ENCODE measurements at places on chromosomes 1 and 21.

DNA sequence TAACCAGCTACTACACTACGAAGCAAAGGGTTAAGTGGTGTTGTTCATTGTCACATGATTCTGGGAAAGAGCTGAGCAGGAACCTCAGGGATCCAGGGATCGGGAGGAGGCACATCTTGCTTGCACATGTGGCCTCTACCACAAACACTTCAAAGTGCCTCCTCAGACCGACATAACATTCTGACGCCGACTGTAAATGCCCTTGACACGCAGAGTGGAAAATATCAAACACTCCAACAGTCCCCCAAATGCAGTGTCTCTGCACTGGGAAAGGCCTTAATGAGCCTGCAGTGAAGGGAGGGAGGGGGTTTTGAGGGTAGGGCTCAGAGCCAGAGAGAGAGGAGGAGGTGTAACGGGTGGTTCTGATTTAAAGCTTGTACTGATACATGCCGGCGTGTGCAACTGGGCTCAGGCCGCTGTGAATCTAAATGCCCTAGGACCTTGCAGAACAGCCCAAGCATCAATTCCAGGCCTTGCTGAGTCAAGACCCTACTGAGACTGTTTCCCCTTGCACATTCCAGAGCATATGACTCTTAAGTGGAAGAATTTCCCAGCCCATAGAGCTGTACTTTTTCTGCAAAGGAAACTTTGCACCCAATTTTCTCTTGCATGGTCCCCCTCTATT is 163.7 kb downstream of the NTMT2 start:
- no peak for DNase-seq

GRCh38 chr1:119327450-119328155 is 41.0 kb upstream of the HAO2 start:
- peak; percentile 43 for DNase-seq

DNA sequence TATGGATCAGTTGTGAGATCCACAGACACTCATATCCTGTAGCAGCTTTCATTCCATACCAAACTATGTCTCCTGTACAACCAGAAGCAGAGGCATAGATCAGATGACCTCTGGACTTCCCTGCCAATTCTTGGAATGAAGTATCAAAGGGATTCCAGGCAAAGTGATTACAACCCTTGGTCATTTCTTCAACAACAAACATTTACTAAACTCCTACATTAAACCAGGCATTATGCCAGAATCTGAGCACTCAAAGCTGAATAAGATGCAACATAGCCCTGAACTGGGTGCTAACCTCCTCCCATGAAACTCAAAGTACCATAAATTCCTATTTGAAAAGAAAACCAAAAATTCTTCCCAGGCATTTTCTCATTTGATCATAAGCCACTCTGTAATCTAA is 121.2 kb upstream of the SGIP1 start:
- no peak for DNase-seq

GRCh38 chr1:25135909-25136308 is 96.4 kb downstream of the SYF2 start:
- DNase-seq = no peak

- DNase-seq = no peak
These were observed 108.2 kb downstream of the CDC7 start for GRCh38 chr1:91608876-91609275.

DNA sequence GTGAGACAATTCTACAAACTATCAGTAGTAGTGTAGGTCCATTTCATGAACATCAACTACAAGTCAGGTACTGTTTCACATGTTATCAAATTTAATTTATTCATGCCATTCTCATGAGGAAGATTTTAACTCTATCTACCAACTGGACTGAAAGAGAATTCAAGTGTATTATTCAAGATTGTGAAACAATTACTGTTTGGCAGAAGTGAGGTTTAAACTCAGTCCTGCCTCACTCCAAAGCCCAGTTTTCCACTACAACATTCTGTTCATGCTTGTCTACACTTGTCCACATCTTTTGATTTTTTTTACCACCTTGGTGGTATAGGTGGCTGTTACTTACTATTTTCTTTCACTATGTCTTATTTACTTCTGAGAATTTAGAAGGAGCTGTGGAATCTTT is 272.9 kb downstream of the TGFB2 start:
- no peak for DNase-seq

DNA sequence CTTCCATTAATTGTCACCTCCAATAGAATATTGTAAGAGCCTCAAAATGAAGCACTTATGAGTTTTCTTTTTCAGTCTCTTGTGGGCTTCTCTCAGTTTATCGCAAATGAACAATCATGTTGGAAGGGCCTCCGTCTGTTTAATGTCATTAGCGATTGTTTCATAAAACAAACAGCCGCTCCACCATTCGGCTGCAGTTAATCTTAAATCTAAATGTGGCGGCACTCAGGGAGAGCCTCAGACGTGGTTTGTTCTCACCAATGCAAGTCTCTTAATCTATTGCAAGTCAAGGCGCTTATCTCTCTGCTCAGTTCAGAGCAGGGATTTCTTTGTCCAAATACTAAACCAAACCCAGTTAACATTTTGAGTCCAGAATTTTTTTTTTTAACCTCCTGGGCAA is 34.9 kb upstream of the ESRRG start:
- no peak for DNase-seq

GRCh38 chr1:213122514-213122929 is 71.5 kb downstream of the RPS6KC1 start:
- no peak for DNase-seq

DNA sequence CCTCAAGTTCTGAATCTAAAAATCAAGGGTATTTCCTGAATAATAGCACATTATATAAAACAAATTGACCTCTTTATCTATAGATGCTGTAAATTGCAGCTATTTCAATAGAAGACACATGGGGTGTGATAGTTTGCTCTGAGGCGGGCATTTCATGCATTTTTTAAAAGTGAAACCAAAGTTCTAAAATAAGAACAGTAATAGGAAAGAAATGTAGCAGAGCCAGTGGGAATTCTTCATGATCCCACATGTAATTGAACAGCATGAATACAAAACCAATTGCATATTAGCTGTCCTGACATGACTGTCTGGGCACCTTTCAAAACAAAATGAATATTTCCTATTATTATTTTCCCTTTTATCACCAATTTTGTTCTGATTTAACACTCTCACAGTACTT is 85.0 kb downstream of the RGS21 start:
- DNase-seq = no peak

DNA sequence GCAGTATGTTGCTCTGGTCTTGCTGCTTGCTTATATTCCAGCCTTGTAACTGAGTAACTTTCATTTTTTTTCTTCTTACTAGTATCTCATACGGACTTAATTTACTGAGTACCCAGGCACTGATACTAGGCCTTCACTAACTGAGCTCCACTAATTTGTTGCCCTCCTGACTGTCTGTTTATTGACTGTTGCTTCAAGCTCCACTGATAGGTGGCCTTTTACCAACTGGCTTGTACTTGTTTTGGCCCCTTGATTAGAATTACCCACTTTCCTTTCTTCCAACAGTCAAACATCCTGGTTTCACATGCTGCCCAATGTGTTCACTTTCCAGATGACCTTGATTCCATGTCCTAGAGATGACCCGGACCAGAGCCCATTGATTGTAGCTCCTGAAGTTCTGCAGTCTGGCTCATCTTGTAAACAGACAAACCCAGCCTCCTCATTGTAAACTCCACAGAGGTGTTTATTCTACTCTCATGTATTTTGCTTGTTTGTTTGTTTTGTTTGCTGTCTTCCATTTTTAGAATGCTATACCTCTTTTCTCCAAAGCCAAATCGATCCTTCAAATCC is 27.7 kb downstream of the RGS1 start:
- DNase-seq = no peak

GRCh38 chr1:230909974-230910754 is 41.8 kb upstream of the C1orf198 start:
- no peak for DNase-seq

DNA sequence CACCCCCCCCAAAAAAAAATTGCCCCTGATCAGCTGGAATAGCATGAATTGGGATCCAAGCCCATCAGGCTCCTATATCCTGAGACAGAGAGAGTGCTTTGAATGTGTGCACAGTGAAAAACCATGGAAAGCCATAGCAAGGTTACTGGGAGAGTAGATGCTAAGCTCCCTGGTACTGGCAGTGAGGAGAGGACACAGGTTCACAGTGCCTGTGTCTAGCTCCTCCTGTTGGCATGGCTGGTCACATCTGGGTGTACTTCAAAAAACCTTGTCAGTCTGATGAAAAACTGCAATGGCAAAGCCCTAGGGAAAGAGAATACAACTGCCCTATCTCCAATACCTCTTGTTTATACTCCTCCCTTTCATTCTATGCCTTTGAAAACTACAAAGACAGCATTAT is 12.9 kb downstream of the COPA start:
- no peak for DNase-seq

DNA sequence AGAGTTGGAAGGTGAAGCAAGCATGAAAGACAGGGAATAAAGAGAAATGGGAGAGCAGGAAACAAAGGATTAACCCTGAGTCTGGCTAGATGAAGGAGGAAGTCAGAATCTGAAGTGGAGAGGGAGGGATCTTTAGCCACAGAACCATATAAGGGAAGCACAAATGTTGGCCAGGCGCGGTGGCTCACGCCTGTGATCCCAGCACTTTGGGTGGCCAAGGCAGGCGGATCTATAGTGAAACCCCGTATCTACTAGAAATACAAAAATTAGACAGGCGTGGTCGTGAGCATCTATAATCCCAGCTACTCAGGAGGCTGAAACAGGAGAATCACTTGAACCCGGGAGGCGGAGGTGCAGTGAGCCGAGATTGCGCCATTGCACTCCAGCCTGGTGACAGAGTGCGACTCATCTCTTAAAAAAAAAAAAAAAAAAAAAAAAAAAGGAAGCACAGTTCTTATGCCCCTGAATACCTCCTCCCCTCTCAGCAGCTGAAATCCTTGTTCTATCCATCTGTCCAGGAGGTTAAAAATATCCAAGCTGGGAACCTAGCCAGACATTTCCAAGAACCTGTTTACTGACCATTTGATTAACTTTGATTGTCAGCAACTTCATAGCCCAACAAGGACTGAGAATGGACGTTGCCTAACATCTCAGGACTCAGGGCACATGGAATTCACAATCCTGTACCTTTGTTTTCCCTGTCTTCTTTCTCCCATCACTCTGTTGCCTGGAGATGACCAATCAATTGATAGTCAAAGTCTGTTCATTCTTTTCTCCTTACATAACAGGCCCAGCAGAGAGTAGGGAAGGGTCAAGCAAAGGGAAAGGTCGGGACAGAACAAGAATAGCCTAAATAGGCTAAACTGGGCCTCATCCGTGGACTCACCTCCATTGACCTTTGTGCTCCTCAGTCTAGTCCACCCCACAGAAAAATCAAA is 10.6 kb downstream of the TXNIP start:
- DNase-seq = no peak

- DNase-seq = no peak
These were observed 6.7 kb downstream of the TRIM45 start for GRCh38 chr1:117114877-117115276.

GRCh38 chr1:201096041-201096461 is 16.2 kb downstream of the CACNA1S start:
- DNase-seq = no peak

DNA sequence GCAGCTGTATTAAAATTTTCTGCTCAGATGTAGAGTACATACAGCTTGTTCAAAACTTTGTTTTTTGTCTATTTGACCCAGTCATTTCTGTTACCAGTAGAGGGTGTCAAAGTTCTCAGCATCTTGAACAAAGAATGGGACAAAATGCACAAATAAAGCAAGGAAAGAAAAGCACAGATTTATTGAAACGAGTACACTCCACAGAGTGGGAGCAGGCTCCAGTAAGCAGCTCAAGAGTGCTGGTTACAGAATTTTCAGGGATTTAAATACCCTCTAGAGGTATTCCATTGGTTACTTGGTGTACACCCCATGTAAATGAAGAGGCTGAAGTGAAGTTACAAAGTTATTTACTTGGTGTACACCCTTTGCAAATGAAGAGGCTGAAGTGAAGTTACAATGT is 8.9 kb upstream of the PRMT6 start:
- DNase-seq = no peak

- DNase-seq = no peak
These were observed 172.3 kb downstream of the SIPA1L2 start for GRCh38 chr1:232457595-232457994.

GRCh38 chr1:44471911-44472453 is 66.9 kb downstream of the RNF220 start:
- no peak for DNase-seq

GRCh38 chr1:49163031-49163430 is 386.3 kb upstream of the BEND5 start:
- DNase-seq = no peak

GRCh38 chr1:3476666-3477065 is 22.2 kb downstream of the ARHGEF16 start:
- no peak for DNase-seq

- DNase-seq = no peak
These were observed 44.9 kb downstream of the SYNJ1 start for GRCh38 chr21:32682696-32683474.

- no peak for DNase-seq
These were observed 28.5 kb upstream of the EEIG2 start for GRCh38 chr1:108531444-108531843.

- DNase-seq = peak; percentile 18
These were observed 14.0 kb downstream of the HSF2BP start for GRCh38 chr21:43645136-43645891.

DNA sequence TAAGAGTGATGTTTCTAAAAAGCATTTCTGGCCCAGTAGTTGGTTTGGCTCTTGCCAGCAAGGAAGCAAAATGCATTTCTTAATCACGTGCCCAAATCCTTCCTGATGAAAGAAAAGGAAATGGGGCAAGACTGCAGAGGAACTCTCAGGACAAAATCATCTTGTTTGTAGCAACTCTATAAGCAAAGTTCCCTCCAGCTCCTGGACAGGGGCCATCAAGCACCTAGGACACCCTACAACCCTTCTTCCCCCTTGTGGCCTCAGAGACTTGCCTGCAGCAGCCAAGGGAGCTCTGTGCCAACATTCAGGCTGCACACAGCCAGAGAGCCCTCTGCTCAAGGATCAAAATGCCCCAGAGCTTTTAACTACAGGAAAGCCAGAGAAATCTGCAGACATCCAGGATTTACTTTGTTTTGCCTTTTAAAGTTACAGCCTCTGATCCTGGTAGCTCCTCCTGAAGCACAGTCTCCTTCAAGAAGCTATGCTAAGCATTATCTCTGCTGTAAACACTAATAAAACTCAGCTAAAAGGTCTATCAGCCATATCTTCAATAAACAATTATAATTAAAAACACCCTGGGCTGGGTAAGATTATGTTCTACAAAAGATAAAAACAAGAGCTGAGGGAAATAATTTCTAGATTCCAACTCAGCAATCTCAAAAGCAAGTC is 105.0 kb downstream of the KIAA0319L start:
- no peak for DNase-seq

DNA sequence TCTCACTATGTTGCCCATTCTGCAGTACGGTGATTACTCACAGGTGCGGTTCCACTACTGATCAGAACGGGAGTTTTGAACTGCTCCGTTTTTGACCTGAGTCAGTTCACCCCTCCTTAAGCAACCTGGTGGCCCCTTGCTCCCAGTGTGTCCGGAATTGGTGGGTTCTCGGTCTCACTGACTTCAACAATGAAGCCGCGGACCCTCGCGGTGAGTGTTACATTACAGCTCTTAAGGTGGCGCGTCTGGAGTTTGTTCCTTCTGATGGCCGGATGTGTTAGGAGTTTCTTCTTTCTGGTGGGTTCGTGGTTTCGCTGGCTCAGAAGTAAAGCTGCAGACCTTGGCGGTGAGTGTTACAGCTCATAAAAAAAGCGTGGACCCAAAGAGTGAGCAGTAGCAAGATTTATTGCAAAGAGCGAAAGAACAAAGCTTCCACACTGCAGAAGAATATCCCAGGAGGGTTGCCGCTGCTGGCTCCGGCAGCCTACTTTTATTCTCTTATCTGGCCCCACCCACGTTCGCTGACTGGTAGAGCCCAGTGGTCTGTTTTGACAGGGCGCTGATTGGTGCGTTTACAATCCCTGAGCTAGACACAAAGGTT is 17.6 kb upstream of the PARP1 start:
- DNase-seq = peak; percentile 52

Measured in stimulated activated naive CD8-positive, alpha-beta T cell treated with anti-CD3 and anti-CD28 coated beads, Interleukin-15, Interleukin-2, amounts not matched to agents 100 U/mL and 50 U/mL, for 24 hours (primary cell).